ENCODE measurements at places on chromosomes 7 and 10. TPM values are rescaled to one million over a fixed set of nuclear protein-coding genes. Genes with fewer than 3 reads are reported as not detected.

Gene HOXA4
- 4.0 TPM for total RNA-seq

Gene PSD
- not detected for total RNA-seq

Gene RPEL1
- total RNA-seq, result not detected

Gene PTF1A
- not detected for total RNA-seq

Gene LSM5
- total RNA-seq, result 22.5 TPM

Gene BCAP29
- total RNA-seq, result 80.6 TPM

Gene WDFY4
- 10.1 TPM for total RNA-seq

Gene PRSS37
- not detected for total RNA-seq

- DNase-seq, result no peak
Measured at GRCh38 chr10:60257767-60258428, 131.8 kb downstream of the ANK3 start.

- DNase-seq, result no peak
Measured at GRCh38 chr7:73698410-73698809, 15.0 kb downstream of the BUD23 start.

GRCh38 chr10:30430544-30431298, 3.3 kb upstream of the MAP3K8 start:
- DNase-seq, result no peak

- no peak for DNase-seq
Measured at GRCh38 chr10:35341521-35341920, 5.2 kb downstream of the CCNY start.

DNA sequence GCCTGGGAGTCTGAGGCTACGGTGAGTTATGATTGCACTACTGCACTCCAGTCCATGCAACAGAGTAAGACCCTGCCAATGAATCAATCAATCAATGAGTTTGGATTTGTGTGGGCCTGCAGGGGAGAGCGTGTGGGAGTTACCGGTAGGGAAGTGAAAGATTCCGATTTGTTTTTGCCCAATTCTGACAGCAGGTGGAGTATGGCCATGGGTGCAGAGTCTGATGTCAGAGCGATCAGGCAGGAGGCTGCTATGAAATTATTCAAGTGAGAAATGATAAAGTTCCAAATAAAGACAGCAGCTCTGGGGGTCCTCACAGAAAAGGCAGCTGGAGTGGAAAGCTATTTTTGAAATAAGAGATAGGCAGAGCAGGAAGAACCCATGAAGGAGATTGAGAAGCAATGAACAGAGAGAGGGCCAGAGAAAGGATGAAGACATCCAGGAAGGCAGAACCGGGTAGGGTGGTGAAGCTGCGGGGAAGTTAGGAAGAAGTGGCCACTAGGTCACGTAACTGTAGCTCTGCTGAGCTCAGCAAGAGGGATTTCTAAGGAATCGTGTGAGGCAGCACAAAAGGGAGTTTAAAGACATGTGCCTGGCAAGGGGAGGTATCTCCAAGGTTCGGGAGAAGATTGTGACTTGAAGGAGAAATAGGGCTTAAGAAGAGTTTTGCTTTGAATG, 93.7 kb upstream of the NMT2 start:
- no peak for DNase-seq

DNA sequence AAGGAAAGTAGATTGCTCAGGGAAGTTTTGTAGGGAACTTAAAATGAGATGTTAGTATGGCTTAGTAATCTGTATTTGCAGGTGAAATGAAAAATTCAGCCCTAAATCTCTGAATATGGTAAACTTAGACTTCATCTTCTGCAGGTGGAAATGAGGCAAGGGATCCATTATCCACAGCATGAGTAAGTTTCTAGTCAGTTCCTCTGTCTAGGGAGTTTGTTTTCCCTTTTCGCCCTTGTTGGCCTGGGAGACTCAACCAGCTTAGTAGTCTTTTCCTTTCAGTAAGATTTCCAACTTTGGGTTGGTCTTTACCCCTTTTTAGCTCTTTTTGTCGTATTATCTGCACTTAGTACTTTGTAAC, 65.6 kb downstream of the ZEB1 start:
- DNase-seq, result no peak

- peak; percentile 90 for DNase-seq
Measured at GRCh38 chr7:105521027-105521716, 899 bp downstream of the PUS7 start.

DNA sequence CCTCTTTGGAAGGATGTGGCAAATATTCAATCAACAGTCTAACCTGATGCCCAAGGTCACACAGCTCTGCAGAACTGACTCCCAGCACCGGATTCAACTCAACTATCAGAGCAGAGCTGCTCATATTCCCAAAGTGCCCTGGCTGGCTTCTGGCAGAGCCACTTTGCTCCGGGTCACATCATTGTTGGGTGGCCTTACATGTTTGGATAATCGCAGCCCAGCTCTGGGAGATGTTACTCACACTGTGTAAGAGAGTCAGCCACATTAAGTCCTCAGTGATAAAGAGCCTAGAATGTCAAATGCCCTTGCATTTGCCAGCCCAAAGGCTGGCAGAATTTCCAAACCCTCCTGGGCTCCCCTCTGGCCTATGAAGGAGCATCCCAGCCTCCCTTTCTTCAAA, 79.8 kb upstream of the PDE1C start:
- no peak for DNase-seq

GRCh38 chr10:66326876-66327275, 599.0 kb upstream of the LRRTM3 start:
- no peak for DNase-seq

- no peak for DNase-seq
Measured at GRCh38 chr7:13496976-13497375, 492.5 kb downstream of the ETV1 start.

DNA sequence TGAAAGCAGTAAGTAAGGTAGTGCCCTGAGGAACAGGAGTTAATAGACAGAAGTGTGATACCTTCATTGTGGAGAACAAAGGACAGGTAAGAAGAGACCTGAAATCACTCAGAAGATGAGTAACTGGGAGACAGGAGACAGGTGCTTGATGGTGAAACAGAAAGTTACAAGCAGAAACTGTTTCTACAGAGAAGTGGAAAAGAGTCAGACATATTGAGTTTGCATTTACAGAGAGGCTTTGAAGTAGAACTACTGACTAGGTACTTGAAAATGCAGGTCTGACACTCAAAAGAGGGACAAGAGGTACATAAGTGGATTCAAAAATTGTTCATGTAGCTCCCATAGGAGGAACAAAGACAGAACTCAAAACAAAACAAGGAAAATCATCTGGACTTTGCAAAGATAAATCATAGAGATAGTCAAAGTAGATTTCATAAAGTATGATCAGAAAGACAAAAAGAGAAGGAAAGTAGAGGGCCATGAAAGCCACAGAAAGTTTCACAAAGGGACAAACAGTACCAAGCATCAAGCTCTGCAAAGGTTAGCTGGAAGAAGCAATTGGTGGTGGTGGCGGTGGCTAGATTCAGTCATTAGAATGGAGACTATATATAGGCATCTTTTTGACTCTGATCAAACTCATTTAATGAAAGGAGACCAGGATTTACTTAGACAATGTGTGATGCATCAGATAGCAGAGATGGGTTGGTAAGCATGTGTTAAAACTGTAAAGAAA, 198.4 kb downstream of the PCLO start:
- no peak for DNase-seq

DNA sequence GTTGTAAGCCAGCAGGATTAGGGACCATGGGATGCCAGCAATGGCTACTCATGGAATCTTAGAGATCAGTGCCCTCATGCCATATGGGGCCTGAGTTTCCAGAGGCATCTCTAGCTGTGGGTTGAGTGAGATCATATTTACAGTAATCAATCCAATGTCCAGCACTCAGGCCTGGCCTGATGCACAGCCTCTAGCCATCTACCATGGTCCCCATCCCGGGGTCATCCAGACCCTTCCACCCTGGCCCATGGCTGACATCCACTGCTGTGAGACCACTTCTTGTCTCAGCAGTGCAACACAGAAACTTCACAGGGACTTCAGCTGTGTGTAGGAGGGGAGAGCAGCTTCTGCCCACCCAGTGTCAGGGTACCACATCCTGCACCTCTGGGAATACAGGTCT, 6.5 kb upstream of the ADCY1 start:
- no peak for DNase-seq

DNA sequence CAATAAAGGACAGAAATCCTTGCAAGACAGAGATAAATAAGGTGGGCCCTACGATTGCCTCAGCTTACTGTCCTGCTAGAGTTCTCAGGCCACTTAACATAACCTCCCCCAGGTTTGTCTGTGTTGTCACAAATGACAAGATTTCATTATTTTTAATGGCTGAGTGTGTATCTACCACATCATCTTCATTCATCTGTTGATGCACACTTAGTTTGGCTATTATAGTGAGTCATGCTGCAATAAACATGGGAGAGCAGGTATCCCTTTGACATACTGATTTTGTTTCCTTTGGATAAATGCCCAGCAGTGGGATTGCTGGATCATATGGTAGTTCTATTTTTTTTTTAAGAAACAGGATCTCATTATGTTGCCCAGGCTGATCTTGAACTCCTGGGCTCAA, 60.6 kb downstream of the PRTFDC1 start:
- no peak for DNase-seq

DNA sequence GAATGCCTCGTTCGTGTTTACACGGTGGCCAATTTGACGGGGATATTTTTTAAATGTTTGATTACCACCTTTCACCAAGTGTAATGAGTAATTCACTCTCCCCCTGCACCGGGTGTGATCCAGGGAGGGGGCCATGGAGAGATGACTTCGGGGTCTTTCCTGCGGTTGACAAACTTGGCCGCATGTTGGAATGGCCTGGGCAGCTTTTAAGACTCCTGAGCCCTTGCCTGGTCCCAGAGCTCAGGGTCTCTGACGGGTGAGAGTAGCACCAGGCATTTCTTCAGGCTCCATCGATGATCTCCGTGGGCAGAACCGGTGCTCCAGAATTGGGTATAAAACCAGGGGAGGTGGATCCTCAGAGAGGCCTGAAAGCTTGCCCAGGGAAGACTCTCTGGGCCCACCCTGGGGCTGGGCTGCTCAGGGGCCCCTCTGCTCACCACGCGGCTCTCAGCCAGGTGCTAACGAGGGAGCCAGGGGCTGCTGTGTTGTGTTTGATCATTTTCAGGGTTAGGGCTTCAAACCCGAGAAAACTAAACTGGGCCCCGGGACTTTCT, 882 bp downstream of the ZNF282 start:
- no peak for DNase-seq

GRCh38 chr10:11444155-11444530, 167.3 kb downstream of the USP6NL start:
- no peak for DNase-seq

DNA sequence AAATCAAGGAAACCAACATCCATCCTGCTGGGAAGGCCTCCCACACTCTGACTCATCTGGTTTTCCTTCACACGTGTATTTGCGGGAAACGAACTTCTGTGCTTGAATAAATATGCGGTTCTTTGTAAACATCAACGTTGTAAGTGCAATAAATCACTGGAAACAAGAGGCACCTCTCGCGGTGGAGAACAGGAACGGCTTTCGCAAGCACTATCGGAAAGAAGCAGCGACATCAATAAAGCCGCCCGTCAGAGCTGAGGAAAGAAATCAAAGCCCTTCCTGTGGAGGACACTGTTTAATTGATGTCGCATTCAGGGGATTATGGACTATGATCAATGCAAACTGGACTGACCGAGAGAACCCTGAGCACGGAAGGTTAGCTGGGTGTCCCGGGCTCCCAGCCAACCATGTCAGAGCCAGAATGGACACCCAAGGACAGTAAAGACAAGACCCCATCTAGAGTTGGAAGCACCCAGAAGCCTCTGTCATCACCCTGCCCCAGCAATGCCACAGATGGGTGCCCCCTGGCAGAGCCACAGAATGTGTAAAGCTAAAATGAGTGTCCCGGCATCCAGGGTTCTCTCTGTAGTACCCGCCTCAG, 37.6 kb downstream of the OAT start:
- DNase-seq, result peak; percentile 76

DNA sequence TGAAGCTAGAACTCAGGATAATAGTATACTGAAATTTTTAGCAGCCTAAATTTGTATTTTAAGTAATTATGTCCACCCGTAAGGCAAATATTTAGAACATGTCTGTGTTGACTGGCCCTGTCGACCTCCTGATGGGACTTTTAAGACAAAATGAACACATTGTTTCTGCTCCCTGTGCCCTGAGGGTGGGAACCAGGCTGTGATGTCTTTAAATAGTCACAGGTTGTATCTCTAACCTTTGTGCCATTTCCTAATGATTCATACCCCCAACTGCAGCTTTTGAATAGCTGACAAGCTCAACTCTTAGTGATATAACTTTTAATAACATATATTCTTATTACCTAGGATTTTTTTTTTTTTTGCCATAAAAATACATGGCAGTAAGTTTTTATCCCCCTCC, 494.9 kb upstream of the AKR1E2 start:
- DNase-seq, result no peak

- DNase-seq, result no peak
Measured at GRCh38 chr10:119871881-119872609, 598 bp downstream of the MCMBP start.

DNA sequence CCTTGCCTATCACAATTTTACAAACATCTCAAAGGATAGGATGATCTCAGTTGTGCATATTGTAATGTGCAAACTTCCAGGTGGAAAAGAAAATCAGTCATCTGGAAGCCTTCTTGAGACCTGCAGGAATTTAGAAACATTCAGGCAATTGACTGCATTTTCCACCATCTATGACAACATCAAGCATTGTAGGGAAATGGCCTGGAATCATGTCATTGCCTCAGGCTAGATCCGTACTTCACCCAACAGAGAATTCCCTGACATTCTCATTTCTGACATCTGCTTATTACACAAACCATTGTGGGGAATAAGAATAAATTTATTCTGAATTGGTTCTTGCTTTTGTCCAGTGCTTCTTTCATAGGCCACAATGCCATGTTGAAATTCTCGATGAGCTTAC, 124.9 kb upstream of the NPVF start:
- no peak for DNase-seq

DNA sequence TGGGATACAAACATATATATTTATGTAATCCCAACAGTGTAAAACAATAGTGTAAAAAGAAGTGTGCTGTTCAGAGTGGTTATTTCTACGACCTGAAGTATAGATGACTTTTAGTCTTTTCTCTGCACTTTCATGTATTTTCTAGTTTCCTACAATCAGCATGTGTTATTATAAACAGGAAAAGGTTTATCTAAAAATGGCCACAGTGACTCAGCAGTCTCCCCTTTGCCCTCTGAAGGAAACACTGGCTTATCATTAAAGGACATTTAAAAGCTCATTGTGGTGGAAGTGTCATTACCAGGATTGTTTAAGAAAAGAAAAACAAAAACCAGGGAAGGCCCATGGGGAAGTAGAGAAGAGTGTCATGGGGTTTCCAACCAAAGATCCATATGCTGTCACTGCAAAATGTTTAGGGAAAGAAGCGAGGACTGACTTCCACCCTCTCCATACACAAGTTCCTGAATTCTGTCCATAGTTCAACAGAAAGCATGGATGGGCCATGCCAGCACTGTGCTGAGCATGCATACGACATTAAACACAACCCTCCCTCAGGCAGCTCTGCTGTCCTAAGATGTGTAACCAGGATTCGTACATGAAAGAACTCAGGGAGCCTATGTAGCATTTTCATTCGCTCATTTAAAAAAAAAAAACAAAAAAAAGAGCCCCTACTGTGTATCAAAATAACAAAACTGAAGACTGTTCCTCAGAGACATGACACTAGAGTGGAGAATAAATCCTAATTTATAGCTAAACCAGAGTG, 10.2 kb downstream of the CYREN start:
- no peak for DNase-seq

DNA sequence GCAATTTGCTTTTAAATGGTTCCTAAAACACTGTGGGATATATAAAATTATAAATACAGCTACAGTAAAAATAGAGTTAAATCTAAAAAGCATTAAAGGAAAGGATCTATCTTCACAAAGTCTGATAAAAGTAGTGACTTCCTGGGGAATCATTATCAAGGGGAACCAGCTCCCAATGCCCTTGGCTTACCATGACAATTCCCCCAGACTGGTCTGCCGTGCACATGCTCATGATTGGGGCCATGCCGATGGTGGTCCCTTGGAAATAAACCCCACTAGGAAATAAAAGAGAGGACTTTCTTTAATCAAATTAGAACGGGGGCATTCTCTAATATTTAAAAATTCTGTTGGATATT, 201.8 kb downstream of the FANK1 start:
- DNase-seq, result no peak
